T-helper 1 cell treated with Interleukin-12 subunit alpha and Interleukin-12 subunit beta and Interleukin-4 antibody, amounts not matched to agents 30 ng/mL and 1 ng/mL, for 36 hours (primary cell): ENCODE measurements at places on chromosomes 12 and 14. TPM values are rescaled to one million over a fixed set of nuclear protein-coding genes. Genes with fewer than 3 reads are reported as not detected.

MMP14 gene
- total RNA-seq = 2.1 and 3.2 TPM in 2 replicates

SYT1 gene
- total RNA-seq = not detected in 2 replicates

PROX2 gene
- 0.05 TPM in 1 of 2 replicates, not detected in the other for total RNA-seq

TAS2R42 gene
- total RNA-seq = not detected in 2 replicates

KLHL33 gene
- total RNA-seq = 0.07 TPM in 1 of 2 replicates, not detected in the other

TAS2R30 gene
- 4.2 and 5.4 TPM in 2 replicates for total RNA-seq

KRT74 gene
- total RNA-seq = not detected in 2 replicates
